ENCODE measurements at places on chromosomes 12 and 14.

- DNase-seq = no peak
Measured at GRCh38 chr14:54175298-54175942, 218.8 kb upstream of the BMP4 start.

DNA sequence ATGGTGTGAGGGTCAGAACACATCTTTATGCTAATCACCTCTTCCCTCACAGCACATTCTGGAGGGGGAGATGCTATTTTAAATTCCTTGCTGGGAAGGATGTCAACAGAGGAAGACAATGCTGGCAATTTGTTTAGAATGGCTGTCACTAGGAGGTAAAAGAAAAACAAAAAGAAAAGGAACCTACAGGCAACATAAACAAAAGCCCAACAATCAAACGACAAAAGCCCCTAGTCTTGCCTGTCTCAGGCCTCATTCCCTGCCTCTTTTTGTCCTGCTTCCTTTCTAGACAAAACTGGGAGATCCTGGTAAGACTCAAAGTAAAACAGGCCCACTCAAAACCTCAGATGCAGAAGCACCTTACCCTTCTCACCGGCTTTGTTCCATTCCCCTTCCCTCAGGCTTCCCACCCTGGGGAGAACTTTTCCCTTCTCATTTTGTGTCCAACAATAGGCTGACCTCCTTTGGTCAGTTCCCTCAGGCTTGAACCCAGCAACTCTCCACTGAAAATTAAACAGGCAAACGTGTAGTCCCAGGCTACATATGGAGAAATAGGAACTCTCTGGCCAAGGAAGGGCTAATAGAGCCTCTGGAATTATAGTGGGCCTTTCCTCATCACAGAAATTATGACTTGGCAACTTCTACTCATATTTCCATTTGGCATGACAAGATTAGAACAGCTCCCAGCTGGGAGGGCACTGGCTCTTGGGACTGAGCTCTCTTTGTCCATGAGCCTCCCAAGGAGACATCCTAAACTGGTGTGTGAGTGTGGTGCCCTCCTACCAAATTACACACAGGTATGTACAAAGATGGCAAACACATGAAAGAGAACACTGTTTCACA lies 193.0 kb downstream of the MON2 start:
- DNase-seq = no peak

GRCh38 chr14:99035712-99036610 lies 236.0 kb downstream of the BCL11B start:
- DNase-seq = no peak

GRCh38 chr14:85254711-85255110 lies 275.2 kb upstream of the FLRT2 start:
- no peak for DNase-seq

GRCh38 chr12:16003460-16003859 lies 92.3 kb downstream of the DERA start:
- no peak for DNase-seq

DNA sequence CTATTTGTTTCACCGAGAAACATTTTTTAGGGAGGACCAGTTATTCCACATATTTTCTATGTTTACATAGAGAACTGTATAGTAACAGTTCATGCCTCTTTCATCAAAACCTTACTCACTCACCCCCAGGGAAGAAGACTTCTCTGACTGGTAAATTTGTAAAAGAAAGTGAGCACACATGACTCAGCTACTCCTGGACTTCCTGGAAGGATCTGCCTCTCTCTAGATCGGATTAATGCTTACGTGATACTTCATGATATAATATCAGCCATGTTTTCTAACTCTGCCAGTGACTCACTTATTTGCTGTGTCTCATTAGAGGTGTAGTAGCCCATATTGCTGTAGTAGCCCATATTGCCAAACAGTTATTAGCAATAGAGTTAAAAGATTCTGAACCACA lies 494.3 kb upstream of the ATXN7L3B start:
- DNase-seq = no peak

DNA sequence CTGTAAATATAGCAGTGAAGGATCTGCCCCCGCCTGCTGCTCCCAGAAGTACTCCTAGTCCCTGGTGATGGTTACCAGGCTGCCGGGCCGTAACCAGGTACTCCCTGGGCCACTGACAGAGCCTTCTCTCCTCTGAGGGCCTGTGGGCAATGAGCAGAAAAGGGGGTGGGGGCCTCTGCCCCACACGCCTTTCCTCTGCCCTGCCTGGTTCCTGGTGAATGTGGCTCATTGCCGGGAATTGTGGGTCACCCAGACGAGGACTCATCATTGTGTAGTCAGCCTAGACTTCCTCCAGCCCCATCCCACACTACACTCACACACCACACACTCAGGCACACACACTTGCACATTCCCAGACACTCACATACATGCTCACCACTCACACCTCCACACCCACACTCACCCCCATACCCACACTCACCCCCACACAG lies 35.7 kb upstream of the ACTN1 start:
- DNase-seq = no peak

- no peak for DNase-seq
Measured at GRCh38 chr12:97601934-97602720, 139.5 kb downstream of the RMST start.

DNA sequence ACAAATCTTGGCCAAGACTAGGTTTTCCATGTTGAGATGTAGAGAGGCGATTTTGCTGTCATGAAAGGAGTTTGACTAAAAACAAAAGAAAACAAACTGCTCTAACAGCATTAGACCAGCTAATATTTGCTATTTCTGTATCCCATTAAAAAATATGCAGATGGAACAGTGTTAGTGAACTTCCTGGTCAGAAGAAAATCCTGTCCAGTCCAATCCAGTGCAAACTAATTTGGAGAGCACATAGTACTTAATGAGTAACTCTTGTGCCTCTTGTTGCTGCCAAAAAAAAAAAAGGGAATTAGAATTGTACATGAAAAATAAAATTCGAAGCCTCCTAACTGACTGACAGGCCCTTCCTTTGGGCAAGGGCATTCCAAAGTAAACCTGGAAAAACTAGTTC lies 298.8 kb downstream of the ETNK1 start:
- no peak for DNase-seq

All from activated effector memory CD4-positive, alpha-beta T cell treated with Interleukin-2 at 50 U/mL for 16 hours (primary cell).